ENCODE measurements at places on chromosomes 5 and 9.

DNA sequence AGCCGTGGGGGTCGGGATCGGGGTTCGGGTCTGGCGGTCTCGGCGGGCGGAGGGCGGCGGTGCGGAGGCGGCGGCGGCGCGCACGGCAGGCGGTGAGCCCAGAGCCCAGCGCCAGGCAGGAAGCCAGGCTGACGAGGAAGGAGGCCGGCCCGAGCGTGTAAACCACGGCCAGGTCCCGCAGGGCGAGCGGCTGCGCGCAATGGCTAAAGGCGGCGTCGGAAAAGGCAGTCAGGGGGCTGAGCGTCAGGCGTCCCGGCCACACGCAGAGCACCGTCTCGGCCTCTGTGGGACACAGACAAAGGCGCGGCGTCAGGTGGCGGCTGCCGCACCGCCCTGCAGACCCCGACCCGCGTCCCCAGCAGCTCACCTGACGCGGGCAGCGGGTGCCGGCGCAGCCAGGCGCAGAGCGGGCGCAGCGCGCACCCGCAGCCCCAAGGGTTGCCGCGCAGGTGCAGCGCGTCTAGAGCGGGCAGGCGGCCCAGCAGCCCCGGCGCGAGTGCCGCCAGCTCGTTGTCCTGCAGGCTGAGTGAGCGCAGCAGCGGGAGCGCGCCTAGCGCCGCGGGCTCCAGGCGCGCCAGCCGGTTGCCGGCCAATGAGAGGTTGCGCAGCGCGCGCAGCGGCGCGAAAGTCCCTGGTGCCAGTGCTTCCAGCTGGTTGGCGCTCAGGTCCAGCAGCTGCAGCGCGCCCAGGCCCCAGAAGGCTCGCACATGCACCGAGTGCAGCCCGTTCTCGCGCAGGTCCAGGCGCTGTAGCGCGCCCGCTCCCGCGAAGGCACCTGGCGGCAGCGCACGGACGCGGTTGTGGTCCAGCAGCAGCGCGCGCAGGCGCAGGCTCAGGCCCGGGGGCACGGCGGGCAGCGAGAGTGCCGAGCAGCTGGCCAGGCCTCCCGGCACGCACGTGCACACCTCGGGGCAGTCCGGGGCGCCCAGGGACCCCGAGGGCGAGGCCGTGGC lies 671 bp downstream of the LRRC26 start:
- peak; percentile 64 for DNase-seq

DNA sequence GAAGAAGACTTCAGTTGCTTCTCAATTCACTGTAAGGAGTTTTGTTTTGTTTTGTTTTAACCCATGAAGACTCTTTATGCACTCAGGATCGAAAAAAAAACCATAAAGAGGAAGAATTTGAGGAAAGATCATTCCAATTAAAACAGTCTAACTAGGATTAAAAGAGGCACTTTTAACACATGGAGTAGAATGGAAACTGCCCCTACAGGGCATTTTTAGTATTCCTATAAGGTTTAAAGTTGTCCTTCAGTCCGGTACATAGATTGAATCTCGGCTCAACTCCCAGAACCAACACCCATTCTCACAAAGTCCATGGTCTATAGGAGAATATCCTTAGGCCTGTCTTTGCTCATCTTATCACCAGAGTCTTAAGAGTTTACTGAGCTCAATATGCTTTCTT lies 469.6 kb downstream of the DTWD2 start:
- no peak for DNase-seq

DNA sequence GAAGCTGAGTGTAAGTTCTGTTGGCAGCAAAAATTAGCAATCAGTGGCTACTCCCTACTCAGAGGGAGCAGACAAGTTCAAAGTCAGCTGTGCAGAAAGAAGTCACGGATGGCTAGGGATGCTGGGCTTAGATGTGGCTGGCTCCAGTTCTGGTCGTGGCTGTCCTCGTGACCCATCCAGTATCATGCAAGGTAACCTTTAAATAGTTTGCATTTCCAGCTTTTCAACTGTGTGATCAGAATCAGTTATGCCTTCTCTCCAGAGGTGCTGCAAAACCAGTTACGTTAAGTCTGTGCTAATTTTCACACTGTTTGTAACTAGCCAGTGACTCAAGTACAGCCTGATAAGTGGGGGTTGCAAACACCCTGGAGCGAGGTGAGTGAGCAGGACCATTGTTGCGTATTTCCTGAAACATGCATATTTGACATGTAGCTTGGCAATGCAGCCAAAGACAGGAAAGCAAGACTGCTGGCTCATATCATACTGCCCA lies 302.4 kb downstream of the ATPSCKMT start:
- no peak for DNase-seq

- DNase-seq: no peak
Measured at GRCh38 chr5:138457531-138458275, 7.6 kb upstream of the EGR1 start.

DNA sequence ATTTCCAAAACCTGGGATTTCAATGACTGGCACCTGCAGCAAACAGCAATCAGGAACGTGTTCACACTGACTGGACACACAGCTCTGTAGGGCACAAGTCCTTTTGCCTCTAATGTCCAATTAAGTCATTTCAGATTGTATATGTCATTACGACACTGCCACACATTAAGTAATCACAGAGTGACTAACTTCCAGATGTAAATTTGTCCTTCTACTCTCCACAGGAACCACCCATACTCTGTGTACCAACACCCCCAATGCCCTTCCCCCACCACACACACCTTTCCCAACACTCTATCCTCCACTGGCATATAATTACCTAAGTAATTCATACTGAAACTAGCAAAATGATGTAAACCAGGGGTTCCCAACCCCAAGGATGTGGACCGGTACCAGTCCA lies 30.5 kb downstream of the LARS1 start:
- no peak for DNase-seq

GRCh38 chr5:95424526-95424925 lies 33.4 kb downstream of the FAM81B start:
- no peak for DNase-seq

DNA sequence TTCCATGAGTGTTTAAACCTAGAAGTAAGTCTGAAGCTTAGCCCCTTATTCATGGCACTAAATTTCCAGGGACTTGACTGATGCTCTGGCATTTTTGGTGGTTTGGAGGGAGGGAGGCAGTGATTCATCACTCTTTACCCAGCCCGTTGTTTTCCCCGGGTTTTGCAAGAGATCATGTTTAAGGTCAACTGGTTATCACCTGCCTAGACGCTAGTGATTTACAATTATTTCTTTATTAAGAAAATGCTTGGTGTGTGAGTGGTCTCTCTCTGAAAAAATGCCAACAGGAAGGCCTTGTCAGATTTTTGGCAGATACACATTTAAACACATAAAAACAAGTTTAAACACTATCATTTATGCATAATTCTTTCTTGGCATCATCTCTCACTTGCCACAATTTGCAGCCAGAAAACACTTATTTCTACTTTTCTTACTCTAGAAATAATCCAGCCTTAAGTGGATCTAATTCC lies 737.9 kb upstream of the ZNF608 start:
- no peak for DNase-seq

- no peak for DNase-seq
Measured at GRCh38 chr9:91897201-91897600, 52.8 kb downstream of the ROR2 start.

GRCh38 chr9:128390813-128391711 lies 19.9 kb downstream of the URM1 start:
- no peak for DNase-seq

GRCh38 chr5:161027763-161028162 lies 175.8 kb upstream of the ATP10B start:
- DNase-seq: no peak

DNA sequence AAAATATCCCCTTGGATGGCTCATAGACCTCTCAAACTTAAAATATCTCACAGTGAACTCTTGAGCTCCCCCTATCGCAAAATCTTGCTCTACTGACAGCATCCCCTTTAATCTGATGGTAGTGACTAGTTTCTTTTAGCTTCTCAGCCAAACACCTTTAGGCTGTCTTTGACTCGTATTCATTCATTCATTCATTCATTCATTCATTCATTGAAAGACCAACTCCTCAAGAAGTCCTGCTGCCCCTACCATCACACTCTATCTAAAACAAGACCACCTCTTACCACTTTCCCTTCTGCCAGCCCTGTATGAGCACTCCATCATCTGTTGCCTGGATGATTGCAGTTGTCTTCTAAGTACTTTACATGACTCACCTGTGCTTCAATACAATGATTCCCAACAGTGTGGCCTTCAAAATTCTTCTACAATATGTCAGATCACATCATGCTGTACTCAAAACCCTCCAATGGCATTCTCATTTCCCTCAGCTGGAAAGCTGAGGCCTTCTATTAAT lies 46.8 kb downstream of the ITGA2 start:
- DNase-seq: peak; percentile 62
